ENCODE measurements at places on chromosomes 1 and 21.

- DNase-seq: no peak
Observed at GRCh38 chr1:174800216-174800851, 199.4 kb upstream of the CACYBP start.

- no peak for DNase-seq
Observed at GRCh38 chr1:66315671-66316070, 218.3 kb upstream of the SGIP1 start.

- DNase-seq: no peak
Observed at GRCh38 chr1:5594056-5594956, 397.9 kb downstream of the NPHP4 start.

GRCh38 chr1:109624201-109625010 is 4.8 kb downstream of the AMPD2 start:
- no peak for DNase-seq

GRCh38 chr1:212225416-212225815 is 59.8 kb upstream of the PPP2R5A start:
- DNase-seq: no peak

GRCh38 chr1:179953974-179954492 is 577 bp upstream of the CEP350 start:
- DNase-seq: peak; percentile 23

GRCh38 chr1:12458571-12458970 is 159.4 kb downstream of the DHRS3 start:
- DNase-seq: no peak

DNA sequence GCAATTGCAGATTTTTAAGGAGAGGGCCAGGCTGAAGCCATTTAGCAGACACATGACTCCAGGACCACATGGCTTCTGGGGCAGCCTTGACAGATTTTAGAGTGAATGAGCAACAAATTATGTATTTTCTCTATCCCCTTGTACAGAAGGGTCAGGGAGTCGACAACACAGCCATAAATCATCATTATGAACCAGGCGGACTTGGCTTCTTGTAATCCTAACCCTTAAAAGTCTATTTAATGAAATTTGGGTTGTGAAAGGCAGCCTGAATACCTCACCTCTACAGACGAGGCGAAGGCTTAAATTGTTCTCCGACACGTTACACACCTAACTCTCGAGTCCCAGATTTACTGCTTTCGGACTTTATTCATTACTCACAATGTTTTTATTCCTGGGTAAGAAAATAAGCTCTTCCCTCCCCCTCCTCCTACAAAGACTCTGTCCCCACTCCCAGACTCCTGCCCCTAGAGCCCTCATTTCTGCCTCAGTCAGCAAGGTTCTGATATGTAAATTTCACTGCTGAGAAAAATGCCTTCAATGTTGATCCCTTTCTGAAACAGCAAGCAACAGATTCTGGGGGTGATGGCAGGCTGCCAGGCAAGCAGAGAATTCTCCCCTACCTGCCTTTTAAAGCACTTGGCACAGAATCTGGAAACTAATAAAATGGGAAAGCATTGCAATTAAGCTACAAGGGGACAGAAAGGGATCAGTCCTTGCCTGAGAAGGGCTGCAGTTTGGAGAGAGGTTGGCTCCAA is 51.6 kb downstream of the PLPP3 start:
- no peak for DNase-seq

DNA sequence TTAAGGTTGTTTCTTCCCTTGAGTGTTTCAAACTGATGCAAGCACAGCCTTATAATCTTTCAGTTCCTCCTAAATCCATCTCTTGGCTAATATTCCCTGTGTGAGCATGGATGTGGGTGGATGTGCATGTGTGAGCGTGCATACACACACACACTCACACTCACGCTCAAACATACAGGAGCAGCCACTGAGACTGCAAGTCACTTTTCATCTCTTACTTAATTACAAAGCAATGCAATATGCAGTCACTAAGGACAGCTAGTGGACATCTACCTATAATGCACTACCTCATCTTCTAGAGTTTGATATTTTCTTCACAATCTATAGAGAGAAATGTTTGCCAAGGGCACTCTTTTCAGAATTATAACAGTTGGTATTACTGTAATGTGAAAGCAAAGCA is 1.4 kb downstream of the ESRRG start:
- DNase-seq: no peak

GRCh38 chr1:211577277-211577818 is 1.6 kb downstream of the SLC30A1 start:
- no peak for DNase-seq

- no peak for DNase-seq
Observed at GRCh38 chr1:199759268-199759730, 268.2 kb upstream of the NR5A2 start.

DNA sequence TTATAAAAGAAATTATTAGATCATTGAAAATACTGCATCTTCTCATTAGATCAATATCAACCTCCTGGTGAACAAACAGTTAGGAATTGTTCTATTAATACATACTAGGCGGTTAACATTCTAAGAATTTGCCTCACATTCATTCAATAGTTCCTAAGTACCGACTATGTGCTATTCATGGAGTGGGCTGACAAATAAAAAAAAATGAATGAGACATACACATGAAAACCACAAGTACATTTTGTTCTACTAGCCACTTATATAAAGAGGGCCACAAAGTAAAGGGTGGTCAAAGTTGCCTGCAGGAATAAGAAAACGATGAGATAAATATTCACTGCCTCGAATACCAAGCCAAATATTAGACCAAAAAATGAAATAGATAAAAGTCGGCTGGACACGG is 294.4 kb downstream of the SDCCAG8 start:
- no peak for DNase-seq

- DNase-seq: no peak
Observed at GRCh38 chr1:66476774-66477173, 57.2 kb upstream of the SGIP1 start.

DNA sequence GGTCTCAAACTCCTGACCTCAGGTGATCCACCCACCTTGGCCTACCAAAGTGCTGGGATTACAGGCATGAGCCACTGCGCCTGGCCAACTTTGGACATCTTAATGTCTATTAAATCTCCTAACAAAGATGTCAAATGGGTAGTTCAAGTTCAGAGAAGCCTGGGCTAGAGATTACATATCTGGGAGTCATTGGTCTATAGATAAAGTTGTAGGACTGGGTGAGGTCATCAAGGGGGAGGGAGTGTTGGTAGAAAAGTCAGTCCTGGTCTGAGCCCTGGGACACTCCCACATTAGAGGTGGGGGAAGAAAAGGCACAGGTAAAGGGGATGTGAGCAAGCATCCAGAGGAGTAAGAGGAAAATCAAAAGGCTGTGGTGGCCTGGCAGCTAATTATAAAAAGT is 6.6 kb downstream of the UBIAD1 start:
- DNase-seq: no peak

GRCh38 chr21:42744520-42745445 is 91.4 kb downstream of the PDE9A start:
- DNase-seq: no peak

DNA sequence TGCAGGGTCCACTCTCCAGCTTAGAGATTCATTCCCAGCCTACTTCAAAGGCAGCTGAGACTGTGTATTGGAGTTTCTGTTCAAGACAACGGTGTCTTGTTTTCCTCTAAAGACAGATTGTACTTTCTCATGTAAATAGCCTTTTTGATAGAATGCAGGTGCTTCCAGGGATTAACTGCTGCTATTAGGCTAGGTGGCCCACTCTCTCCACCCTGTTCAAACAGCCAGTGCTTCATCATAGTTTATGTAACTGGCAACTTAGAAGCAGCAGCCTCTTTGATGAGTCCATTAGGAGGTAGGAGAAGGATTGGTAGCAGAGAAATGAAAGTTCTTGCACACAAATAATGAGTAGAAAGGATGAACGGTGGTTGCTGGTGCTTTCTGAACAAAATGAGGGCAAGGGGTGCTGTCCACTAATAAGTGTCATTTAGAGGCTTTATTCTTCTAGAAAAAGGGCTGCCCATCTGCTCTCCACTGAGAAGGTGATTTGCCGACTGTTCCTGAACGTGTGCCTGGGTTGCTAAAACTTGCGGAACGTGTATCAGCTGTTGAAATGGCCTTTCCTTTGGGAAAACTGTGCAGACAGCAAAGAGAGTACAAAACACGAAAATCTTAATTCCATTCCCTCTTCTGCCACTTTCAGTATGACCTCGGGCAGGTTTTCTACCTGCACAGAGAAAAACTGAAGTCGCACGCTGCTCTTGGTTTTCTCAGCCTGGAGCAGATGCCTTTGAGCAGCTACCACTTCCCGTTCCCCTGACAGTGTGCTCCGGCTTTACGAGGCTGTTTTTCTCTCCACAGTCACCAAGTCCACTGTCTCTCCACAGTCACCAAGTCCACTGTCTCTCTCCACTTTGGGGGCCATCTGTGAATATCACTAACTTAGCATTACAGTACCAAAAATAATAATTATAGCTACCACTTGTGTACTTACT is 228.9 kb downstream of the KIF26B start:
- DNase-seq: no peak

Measured in effector CD8-positive, alpha-beta T cell (primary cell).